ENCODE measurements at places on chromosomes 5 and 9.

DNA sequence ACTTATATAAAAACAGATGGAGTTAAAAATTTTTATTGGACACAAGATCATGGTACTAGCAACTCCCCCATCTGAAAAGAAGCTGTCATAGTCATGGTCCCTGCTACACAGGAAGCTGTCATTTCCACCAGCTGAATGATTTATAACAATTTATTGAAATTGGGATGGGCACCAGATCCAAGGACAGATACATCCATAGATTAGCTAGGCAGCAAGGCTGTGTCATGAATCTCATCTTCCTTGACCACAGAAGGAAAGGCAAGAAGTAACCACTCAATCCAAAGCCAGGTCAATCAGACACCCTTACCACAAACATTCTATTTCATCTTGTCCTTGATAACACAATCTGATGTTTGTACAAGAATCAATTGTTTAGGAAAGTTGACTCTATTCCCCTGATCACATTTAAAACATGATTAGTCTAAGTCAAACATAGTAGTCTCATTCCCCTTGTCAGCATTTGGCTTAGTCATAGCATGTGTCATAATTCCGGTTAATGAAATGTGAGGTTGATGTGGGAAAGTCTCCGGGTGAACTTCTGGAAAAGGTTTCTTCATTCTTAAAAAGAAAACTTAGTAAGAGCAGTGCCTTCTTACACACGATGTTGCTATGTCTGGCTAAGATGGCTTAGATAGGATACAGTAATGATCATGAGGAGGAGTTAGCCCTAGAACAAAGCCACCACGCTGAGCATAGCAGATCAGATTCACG is 462.6 kb upstream of the PAPPA start:
- DNase-seq: no peak

DNA sequence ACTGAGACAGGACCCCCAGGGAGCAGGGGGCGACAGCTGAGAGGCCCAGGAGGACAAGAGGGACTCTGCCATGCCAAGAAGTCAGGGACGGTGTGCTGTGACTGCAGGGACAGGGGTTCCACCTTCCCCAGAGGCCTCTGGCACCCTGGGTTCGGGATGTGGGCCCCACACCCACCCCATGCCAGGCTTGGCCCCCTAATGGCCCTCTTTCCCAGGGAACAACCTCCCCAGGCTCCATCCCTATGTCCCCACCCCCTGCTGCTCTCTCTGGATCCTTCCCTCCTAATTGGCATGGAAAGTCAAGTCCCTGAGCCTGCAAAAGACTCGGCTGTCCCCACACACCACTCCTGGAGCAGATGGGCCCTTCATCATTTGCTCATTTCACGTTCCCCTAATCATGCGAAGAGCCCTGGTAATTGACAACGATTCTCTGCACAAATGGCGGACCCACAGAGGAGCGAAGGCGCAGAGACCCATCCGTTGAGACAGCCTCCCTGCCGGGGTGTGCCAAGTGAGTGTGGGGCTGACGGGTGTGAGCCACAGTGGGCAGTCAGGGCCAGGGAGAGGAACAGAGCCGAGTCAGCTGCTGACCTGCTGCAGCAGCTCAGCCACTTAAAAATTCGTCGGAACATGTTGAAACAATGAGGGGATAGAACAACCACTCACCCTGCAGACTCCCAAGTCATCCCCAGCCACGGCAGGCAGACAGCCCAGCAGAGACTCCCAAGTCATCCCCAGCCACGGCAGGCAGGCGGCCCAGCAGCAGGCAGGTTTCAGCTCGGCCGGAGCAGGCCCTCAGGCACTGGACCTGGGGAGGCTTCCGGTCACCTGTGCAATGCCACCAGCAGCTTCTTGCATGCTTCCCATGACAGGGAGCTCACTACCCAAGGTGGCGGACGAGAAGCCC is 109.0 kb downstream of the VAV2 start:
- DNase-seq: no peak

GRCh38 chr5:159901308-159901707 is 15.0 kb upstream of the ADRA1B start:
- no peak for DNase-seq

DNA sequence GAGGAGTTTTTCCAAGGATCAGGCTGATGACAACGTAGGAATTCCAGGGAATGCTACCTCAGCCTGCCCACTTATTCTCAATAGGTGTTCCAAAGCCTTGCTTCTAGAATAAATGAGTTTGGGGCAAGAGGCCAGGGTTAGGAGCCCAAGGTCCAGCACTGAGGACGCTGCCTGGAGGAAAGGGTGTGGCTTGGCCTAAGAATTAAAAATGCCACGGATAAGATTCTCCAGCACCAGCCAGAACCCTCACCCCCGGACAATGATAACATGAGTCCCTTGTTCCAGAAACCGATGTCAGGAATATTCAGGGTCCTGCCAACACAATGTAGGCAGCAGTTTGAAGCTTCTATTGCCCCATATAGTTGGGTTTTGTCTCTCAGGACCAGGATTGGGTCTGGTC is 7.6 kb downstream of the SPRY4 start:
- DNase-seq: no peak

- no peak for DNase-seq
Measured at GRCh38 chr9:18638371-18639249, 164.7 kb downstream of the ADAMTSL1 start.

GRCh38 chr5:149831492-149831891 is 101.4 kb downstream of the PPARGC1B start:
- DNase-seq: no peak

GRCh38 chr5:32903613-32904012 is 192.5 kb downstream of the NPR3 start:
- DNase-seq: no peak

- no peak for DNase-seq
Measured at GRCh38 chr5:103679873-103680272, 117.3 kb upstream of the NUDT12 start.

DNA sequence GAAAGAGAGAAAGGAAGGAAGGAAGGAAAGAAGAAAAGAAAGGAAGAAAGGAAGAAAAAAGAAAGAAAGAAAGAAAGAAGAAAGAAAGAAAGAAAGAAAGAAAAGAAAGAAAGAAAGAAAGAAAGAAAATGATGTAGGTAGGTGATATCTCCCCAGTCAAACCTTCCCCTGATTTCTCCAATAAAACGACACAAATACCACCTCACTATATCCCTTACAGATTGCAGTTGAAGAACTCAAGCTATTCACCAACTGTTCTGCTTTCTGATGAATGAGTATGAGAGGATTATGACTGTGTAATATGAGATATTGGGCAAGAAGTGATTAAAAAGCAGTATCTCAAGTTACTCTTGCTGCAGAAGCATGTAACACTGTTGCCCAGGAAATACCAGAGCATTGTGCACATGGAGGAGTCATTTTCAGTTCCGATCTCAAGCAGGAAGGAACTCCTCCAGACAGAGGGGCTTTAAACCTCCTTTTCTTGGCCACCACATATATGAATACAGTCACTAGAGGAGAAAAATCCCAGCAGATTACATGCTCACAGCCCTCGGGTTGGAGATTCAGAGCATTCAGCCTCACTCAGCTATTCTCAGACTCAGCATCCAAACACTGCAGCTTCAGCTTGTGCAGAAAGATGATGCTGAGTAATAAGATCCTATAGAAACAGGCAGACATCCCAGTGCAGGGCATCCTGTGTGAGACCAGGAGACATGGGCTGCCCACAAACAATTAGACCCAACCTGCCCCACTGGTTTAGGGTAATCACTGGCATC is 61.4 kb downstream of the UGCG start:
- peak; percentile 29 for DNase-seq

DNA sequence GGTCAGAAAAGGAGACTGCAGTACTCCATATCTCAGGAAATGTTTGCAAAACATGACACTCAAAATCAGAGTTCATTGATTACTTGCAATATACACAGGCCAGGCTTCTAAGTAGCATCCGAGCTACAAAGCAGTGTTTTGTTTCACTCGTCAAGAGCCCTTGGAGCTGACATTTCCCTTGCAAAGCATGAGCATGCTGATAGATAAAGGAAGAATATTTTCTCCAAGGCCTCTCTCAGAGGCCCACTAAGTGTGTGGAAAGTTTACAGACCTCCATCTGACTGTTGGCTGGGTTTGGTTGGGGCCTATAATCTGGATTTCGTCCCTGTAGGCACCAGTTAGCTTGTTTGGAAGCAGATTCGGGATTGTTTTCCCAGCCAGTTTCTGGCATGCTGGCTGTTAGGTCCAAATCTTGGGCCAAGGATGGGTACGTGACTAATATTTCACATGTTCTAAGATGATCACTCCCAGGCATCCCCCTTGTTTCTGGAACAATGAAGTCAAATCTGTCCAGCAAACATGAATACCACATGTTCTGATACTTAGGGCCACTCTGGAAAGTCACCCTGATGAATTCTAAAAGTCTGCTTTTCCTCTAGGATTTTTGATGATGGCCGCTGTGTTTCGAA is 161.3 kb downstream of the RFK start:
- no peak for DNase-seq

DNA sequence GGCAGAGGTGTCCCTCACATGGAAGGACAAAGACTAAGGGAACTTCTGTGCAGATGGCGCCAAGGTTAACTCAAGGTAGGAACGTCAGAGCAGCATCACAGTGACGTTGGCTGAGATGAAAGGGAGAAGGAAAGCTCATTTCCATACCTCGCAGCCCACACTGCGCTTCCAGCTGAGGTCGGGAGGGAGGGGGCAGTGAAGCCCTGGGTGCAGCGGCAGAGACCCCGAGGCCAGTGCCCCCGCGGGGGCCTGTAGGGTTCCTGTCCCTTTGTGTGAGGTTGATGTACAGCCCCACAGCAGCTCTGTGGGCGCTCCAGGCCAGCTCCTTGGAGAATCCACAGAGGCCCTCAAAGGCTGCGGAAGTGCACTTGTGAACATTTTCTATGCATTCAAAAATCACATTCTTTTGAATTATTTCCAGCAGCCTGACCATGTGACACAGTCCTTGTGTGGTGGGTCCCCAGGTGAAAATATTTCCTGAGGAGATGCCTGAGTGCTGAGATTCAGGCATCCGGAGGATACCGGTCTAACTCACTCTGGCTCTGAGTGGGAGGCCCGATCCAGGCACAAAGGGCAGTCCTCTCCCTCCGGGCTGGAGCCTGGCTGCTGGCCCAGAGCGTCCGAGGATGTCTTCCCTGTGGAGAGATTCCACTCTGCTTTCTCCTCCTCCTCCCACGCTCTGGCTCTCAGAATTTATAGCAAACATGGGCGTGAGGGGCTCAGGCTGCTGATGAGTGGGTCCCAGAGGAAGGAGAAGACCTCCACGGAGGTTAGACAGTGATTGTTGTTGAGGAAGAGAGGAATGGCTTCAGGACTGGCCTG is 150.7 kb downstream of the ICE1 start:
- DNase-seq: no peak

DNA sequence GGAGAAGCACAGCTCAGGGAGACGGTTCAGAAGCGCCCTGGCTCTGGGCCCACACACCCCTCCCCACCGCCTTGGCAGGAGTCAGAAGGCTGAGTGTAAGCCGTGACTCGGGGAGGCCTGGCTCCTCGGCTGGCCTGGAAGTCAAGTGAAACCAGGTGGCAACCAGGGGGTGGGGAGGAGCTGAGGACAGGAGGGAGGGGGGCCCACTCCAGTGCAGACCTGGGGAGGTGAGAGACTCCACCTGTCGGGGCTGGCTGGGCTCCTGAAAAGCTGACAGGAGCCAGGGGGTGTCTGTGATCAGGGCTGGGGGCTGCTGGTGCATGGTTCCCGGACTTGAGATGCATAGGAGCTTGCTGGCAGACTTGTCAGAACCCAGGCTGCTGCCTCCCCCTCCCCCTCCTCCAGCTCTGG is 150.2 kb upstream of the PHYKPL start:
- no peak for DNase-seq

DNA sequence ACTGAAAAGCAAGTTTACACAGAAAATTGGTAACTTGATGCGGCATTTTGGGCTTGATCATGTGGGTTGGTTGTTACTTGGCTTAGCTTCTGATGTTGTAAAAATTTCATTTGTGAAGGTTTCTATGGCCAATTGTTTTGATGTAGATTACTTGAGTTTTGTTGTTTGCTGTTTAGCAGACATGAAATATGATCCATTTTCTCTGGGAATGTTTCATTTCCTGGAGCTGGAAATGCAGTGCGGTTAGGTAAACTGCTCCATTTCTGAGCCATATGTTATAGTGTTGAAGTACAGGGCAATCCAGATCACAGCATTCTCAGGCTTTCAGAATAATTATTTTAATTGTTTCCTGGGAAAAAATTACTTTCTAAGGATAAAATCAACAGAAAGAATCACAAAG is 396.9 kb downstream of the ENC1 start:
- DNase-seq: no peak

DNA sequence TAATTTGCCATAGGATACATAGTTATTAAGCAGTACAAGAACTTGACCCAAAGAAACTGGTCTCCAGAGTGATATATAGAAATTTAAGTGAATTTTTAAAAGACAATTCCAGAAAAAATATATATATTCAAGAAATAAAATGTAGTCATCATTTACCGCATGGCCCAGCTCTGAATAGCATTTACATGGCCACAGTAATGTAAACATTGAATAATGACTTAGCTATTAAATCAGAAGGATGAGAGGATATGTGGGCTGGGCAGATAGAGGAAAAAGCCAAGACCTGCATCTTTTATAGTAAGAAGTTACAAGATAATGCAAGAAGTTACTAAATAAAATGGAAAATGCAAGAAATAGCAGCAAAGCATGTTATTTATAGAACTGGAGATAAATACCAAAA is 405.2 kb upstream of the WWC1 start:
- no peak for DNase-seq

GRCh38 chr9:96193236-96193755 is 108.7 kb downstream of the HSD17B3 start:
- no peak for DNase-seq

- no peak for DNase-seq
Measured at GRCh38 chr5:108481355-108481931, 99.5 kb upstream of the FBXL17 start.

DNA sequence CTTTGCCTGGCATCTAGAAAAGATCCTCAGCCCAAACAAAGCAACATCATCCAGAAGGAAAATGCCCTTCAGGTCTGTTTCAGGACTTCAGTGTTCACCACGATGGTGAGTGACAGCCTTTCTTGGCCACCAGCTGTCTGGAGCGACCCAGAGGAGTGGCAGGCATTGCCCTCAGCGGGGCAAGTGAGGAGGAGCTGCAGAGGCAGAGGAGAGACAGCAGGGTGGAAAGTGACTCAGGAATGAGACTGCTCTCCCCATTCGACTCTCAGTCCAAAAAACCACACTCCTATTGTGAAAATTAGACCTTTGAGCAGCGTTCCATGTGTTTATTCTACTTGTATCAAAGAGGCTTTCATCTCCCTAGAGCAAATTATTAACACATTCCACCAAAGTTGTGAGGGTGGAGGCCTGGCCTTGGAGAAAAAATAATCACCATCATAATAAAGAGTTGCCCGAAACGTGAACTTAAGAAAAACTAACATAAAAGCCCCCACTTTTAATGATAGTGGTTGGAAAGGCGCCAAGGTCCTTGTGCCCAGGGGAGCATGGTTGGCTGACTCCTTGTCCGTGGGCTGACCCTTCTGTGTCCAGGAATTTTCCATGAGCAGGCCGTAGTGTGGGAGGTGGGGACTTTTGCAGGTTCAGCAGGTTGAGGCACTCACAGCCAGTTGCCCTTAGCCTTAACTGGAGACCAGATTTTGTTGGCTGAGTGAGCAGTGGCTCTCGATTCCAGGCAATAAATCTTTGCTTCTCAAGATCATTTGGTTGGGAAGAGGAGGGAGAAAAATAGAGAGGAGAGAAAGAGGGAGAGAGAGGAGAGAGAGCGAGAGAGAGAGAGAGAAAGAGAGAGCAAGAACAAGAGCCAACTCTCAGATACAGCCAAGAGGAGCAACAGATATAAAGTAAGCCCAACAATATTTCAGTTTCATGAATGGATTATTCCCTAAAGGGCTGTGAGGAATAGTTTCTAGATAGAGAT is 125.9 kb upstream of the ANKRD55 start:
- DNase-seq: no peak

GRCh38 chr5:95718203-95718602 is 12.9 kb upstream of the RHOBTB3 start:
- peak; percentile 94 for DNase-seq

- DNase-seq: no peak
Measured at GRCh38 chr5:882253-883183, 10.1 kb downstream of the BRD9 start.
